MCF 10A (cell line): ENCODE measurements at places on chromosomes 16 and 17.

GRCh38 chr17:31580706-31581490, 189.4 kb downstream of the RAB11FIP4 start:
- DNase-seq, result peak; percentile 96

GRCh38 chr16:64092271-64092670, 1029.6 kb downstream of the CDH11 start:
- DNase-seq, result peak; percentile 47

DNA sequence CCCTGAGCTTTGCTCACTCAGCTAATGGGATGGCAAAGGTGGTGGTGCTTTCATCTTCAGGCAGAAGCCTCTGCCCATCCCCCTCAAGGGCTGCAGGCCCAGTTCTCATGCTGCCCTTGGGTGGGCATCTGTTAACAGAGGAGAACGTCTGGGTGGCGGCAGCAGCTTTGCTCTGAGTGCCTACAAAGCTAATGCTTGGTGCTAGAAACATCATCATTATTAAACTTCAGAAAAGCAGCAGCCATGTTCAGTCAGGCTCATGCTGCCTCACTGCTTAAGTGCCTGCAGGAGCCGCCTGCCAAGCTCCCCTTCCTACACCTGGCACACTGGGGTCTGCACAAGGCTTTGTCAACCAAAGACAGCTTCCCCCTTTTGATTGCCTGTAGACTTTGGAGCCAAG, 5.7 kb upstream of the MAPK8IP3 start:
- no peak for DNase-seq

DNA sequence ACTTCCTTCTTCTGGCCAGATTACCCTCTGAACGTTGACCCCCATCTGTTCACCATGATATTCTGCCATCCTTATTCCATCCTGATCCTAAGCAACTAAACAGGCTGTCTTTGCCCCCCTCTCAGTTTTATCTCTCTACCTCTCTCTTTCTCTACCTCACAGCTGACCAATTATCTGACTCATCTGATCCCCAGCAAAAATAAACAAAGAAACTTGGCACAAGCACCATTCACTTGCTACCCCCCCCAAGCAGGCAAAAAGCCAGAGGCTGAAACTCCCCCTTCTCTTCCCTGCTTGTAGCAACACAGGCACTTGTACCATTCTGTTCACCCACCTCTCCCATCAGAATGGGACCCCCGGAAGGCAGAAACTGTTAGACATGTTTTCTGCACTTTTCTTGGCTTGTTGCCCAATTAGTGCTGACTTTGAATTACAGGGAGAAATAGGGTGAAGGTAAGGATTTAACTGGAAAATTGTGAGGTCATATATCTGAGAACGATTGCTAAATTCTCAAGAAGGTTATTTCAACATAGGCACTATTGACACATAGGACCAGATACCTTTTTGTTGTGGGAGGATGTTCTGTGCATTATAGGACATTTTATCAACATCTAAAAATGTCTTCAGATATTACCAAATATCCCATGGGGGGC, 163.2 kb downstream of the TOX3 start:
- DNase-seq, result peak; percentile 47

- DNase-seq, result no peak
These were observed 32.3 kb downstream of the AXIN2 start for GRCh38 chr17:65529040-65529633.

DNA sequence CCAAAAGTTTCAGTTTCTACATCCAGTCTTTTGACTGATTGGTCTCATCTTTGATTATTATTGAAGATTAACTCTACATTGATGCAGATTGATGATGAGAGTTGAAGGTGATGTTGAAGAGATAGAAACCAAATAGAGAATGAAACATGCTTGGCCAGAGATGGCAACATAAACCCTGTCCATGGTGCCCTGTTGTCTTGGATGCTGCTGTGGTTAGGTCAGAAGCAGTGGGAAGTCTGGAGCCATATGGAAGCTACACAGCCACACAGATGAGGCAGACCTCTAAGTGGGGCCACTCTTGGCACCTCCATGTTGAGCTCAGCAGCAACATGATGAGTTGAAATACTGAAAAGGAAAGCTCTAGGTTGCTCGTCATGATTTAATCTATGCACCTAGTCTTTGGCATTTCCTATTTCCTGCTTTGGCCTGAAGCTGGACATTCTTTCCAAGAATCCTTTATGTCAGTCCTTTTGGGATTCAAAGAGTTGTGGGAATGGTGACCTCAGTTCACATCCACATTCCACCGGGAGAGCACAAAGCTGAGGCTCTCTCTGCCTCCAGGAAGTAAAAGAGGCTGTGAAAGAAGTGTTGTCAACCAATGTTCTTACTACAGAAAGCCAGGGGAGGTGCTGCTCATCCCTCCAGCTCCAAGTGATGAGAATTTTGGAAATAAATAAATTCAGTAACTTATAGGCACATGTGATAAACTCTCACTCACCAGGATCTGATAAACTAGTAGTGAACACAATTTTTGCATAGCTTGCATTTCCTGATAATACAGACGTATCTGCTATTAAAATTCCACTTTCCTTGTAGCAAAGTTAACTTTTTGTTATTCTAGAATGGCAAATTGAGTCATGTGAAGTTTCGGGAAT, 127.7 kb upstream of the MAF start:
- DNase-seq, result no peak

- DNase-seq, result no peak
These were observed at the start of gene KRT9 for GRCh38 chr17:41571561-41572434. Gene KRT9 (minus strand): TSS chr17:41572059. CDS start chr17:41571992, 67 bp downstream.

DNA sequence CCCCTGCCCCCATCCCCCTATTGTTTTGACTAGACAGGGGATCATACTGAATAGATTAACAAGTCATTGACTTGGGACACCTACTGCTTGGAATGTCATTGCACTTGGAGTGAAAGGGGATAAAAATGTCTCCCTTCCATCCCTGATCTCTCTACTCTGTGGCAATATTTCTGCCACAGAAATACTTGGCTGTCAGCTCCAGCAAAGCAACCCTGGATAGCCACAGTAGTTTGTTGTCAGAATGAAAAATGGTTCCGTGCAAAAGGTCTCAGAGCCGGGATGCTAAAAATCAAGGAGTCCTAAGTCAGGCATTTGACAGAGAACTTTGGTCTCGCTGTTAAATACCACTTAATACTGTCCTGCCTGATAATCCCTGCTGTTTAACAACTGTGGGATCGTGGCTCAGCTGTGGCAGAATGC, 722.0 kb upstream of the SOX9 start:
- DNase-seq, result no peak

- DNase-seq, result no peak
These were observed 5.6 kb downstream of the ITGA2B start for GRCh38 chr17:44383861-44384260.

GRCh38 chr17:58229384-58229783, 9.0 kb upstream of the LPO start:
- DNase-seq, result no peak

GRCh38 chr16:71846431-71846830, 655 bp downstream of the ATXN1L start:
- peak; percentile 6 for DNase-seq

DNA sequence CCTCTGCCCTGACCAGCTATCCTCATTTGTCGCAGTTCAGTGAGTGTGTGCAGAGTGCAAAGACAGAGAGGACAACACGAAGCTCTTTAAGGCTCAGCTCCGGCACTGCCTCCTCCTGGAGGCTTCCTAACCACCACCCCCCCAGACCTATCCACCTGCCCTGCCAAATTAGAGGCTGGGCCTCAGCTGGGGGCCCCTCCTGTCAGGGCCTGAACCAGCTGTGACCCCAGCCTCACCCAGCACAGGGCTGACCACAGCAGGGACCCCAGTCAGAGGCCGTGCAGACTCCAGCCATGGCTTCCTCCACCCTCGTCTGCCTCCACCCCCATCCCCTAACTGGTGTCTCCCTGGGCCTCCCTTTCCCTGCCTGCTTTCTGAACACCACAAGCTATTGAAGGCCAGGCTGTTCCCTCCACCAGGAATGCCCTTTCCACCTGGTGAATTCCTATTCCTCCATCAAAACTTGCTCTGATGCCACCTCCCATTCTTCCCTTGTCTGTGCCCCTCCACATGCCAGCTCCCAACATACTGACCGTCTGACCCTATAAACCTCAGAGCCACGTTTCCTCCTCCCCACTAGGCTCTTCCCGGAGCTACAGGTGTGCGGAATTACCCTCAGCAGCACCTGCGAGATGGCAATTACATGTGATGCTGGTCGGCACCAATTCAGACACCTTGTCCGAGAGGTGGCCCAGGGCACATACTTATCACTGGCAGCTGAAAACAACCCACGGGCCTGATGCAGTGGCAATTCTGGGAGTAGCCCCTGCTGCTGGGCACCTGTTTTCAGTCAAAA, 8.8 kb downstream of the SREBF1 start:
- DNase-seq, result no peak

DNA sequence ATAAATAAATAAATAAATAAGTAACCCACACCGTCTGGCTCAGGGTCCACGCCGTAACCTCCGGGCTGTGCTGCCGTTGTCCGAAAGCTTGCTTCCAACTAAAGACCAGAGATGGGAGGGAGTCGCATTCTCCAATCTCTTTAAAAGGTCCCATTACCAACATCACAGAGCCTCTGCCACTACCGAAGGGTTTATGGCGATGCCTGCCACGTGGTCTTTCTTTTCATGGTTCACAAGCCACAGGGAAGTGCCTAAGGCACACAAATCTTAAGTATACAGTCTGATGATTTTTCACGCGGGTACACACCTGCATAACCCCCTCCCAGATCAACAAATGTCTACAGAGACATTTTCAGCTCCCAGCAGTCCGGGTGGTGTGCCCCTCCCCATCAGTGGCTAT, 1.4 kb downstream of the COTL1 start:
- peak; percentile 51 for DNase-seq

- peak; percentile 51 for DNase-seq
These were observed 11.9 kb downstream of the FOXK2 start for GRCh38 chr17:82531431-82531881.

DNA sequence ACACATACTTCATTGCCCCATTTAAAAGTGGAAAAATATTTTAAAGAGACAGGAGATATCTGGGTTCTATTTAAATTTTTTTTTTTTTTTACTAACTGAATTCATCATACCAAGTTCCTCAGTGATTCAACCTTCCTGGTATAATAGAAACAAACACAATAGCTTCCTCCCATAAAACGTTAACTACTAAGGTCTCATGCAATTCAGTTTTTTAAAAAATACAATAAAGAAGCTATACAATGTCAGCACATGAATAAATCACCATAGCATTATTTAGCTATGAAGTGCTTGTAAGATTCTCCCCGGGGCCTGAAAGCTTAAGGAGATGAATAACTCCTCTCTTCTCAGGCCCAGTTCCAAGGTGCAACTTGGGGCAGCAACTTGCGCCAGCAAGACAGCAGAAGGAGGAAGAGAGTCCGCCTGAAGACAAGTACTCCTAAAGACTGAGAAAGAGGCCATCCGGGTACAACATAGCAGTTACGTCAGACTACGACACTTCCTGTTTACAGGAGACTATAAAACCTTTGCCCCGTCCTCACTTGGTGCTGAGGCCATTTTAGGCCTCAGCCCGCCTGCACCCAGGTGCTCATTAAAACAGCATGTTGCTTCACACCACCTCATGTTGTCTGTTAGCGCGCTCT, 81.5 kb downstream of the MYO1D start:
- DNase-seq, result no peak

DNA sequence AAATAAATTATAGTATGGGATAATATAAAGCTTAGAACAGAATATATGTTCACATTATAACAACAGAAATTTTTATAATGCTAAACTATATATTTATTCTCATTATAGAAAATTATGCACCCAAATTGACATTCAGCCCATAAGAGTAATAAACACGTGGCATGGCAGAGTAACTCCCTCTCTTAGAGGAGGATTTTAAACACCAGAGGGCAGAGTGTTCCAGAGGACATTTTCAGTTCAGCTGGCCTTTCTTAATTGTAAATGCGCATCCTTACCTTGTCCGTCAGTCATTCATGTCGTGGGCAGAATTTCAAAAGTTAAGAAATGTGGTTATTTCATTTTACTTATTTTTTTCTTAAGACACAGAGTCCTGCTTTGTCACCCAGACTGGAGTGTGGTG, 147.1 kb downstream of the TANC2 start:
- DNase-seq, result peak; percentile 10
